ENCODE measurements at places on chromosomes 5 and 9. TPM values are rescaled to one million over a fixed set of nuclear protein-coding genes. Genes with fewer than 3 reads are reported as not detected.

The FOXD4L3 gene
- total RNA-seq: not detected

The FOXD4L5 gene
- total RNA-seq: not detected

The PCDH1 gene
- 4.4 TPM for total RNA-seq

The GFPT2 gene
- 105 TPM for total RNA-seq

The SCAMP1 gene
- total RNA-seq: 29.6 TPM

DNA sequence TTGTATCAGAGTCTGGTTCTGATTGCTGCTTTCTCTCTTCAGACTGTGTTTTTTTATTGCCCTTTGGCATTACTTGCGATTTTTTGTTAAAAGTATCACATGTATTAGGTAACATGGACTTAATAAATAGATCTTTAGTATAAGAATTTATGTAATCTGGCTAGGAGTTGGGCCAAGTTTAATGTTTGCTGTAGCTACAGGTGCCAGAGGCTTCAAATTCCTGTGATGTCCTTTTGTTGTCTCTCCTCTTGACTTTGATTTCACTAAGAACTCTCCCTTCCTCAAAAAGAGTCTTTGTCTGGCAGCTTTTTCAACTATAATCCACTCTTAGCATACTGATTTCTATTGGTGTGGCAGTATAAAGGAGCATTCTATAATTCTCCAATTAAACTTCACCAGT is 313.1 kb downstream of the DTWD2 start:
- DNase-seq: no peak

DNA sequence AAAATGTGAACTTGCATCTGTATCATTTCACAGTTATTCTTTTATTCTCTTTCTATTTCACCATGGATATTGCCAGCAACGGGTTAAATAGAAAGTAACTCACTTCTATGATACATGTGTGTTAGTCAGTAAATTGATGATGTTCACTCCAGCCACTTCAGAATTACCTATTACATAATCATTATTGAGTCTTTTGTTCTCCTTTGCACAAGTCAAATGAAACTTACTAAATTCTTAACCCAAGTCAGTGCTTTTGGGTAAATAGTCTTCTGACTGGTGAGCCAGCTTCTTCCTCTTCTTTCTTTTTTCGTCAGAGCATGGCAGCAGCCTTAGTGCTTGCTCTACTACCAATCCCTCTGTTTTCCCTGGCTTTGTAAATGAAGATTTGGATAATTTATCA is 344.3 kb downstream of the RAB3C start:
- no peak for DNase-seq

DNA sequence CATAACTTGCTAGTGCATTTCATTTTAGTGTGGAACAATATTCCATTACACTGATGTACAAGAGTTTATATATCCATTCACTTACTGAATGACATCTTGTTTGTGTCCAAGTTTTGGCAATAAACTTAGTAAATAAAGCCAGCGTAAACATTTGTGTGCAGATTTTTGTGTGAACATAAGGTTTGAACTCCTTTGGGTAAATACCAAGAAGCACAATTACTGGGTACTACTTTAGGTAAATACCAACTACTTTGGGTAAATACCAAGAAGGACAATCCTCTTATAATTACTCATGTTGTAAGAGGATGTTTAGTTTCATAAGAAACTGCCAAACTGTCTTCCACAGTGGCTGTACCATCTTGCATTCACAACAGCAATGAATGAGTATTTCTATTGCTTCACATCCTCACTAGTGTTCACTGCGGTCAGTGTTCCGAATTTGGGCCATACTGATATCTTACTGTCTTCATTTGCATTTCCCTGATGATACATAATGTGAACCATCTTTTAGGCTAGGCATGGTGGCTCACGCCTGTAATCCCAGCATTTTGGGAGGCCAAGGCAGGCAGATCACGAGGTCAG is 2.3 kb upstream of the SYK start:
- no peak for DNase-seq

GRCh38 chr5:38795986-38796741 is 49.6 kb upstream of the OSMR start:
- DNase-seq: no peak

DNA sequence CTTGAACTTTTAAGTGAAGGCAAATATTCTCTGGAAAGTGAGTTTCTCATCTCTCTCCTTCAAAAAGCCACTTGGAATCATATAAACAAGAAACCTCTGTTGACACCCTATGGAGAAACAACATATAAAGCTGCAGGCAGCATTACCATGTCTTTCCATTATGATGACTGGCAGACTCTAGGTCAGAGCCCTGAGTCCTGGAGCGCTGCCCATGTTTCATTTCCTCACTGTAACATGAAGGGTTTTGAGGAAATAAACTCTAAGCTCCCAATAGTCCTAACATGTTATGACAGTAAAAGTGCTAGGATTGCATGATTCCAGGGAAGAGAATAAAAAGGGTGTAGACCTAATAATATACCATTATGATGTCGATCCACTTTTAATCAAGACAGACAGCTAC is 220.6 kb downstream of the CTNND2 start:
- no peak for DNase-seq

DNA sequence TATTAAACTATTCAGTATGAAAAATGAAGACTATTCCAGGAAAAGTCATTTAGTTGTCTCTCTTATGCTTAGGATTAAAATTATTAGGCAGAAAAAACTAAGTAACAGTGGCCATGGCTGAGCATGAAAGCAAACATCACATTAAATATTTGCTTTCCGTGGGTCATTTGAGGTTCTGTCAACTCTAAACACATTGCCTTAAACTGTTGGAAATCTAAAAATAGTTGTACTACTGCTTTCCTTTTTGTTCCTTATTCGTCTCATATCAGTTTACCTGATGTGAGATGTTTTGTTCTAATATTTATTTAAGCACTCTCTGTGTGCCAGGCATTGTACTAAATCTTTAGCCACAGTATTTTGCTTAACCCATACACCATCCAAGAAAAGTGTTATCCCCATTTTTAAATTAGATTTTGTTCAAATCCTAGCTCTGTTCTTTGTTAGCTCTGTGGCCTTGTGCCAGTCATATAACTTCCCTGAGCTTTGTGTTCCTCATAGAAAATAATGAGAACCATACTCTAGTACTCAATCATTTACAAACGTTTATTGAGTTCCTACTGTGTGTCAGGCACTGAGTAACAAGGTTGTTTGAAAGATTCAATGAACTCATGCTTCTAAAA is 18.7 kb upstream of the ZNF608 start:
- no peak for DNase-seq

DNA sequence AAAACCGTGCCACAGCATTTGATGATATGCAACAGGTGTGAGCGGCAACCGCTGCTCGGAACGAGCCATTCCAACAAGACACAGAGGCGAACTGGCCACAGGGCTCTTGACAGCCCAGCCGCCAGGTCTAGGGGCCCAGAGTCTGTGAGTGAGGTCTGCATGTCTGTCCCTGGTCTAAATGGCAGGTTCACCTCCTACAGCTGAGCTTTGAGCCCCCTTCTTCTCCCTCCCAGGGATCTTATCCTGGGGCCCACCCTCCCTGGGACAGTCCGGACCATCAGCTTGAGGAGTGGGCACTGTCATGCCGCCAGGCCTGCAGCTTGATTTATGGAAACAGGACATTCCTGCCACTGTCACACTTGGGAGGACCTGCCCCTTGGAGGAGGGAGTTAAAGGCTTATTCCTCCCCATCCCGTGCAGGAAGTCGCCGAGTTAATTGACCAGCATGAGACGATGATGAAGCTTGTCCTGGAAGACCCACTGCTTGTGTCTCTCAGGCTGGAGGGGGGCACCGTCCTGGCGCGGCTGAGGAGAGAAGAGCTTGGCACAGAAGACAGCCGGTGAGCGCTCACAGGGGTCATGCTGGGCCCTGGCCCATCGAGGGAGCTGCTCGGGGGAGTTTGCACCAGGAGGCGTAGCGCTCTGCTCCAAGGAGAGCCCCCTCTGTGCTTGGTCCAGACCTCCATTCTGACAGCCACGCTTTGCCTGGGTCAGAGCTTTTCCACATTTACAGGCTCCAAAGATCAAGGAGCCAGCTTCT is 35.5 kb upstream of the LRRC14B start:
- no peak for DNase-seq

DNA sequence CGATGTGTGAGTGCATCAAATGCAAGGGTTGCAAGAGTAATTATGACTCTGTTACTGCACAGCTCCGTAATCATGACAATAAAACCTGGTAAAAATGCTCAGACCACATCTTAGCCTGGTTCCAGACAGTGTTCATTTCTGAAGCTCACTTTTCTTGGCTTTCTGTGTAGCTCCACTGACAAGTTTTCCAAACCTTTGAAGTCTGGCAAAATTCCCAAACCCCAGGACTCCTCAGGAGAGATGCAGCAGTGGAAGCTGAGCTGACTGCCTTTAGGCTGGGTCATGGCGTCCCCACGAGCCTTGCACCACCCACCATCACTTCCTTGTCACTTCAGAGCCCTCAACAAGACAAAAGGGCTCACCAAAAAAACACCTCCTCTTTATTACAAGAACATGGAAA is 131.6 kb upstream of the TAS2R1 start:
- DNase-seq: no peak

GRCh38 chr9:95029720-95030119 is 287.8 kb downstream of the FANCC start:
- DNase-seq: no peak

- no peak for DNase-seq
These were observed 69.4 kb downstream of the C9orf50 start for GRCh38 chr9:129551393-129551973.

GRCh38 chr9:79883073-79883645 is 311.4 kb downstream of the TLE4 start:
- no peak for DNase-seq

- DNase-seq: peak; percentile 33
These were observed 9.1 kb upstream of the PTGES start for GRCh38 chr9:129761901-129762369.

DNA sequence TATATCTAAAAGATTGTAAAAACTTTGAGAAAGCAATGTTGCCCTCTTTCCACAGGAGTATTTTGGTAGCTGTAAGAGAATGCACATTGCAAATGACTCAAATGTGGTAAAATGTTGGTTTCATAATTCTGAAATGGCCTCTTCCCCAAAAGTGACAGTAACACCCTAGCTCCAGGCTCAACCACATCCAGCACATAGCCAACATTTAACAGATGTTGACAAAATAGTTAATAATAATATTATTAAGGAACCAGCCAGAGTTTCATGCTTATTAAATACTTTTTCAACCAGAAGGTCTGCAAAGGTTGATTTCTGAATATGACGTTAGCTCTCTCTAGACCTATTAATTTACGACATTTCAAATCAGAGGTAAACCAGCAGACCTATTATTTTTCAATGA is 1.3 kb downstream of the ANXA1 start:
- DNase-seq: no peak

DNA sequence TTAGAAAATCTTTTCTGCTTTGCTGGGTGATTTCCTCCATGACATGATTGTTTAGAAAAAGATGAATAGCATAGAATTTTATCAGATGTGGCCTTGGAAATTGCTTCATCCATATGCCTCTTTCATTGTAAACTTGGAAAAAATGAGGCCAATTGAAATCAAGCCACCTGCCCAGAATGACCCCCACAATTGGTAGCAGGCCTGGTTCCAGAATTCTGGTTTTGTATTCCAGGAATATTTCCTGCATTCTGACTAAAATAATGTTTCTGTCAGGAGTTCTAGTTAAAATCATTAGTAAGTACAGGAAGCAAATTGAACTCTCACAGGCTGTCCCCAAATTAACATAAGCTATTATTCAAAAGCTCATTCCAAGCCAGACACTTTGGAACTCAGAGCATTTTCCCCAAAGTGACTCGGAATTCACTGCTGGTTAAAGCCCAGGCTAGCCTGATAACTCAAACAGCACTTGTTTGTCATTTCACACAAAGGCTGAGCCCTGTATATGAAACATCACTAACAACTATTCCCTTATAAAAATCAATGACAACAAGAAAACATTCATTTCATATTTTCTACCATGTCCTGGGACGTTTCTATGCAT is 75.1 kb upstream of the ADCY2 start:
- DNase-seq: no peak

Data from HT1080 (cell line).